Stimulated activated memory B cell treated with anti-CD40 and anti-IgM and Interleukin-4, amounts not matched to agents 10 μg/mL and 1 μg/mL and 100 μg/mL, for 72 hours (primary cell): ENCODE measurements at places on chromosomes 7 and 10.

DNA sequence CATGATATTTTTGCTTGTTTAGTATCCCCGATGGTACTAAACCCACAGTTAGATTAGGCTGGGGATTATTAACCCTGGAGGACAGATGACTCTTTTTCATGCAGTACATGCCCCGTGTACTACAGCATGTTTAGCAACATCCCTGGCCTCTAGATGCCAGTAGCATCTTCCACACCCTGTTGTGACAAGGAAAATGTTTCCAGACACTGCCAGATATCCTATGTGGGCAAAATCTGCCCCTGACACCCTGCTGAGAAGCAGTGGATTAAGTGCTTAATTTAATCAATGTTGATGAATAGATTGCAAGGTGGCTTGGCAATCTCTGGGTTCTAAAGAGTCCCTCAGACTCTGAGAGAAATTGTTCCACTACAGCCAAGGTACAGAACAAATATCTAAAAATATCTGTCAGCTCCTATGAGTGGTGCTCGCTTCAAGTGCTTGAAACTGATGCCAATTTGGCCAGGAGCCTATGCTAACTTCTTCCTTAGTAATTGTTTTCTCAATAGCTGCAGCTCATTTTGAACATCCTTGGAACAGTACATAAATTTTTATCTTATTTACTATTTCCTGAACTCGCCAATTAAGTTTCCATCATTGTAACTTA lies 247.0 kb downstream of the SORCS1 start:
- no peak for ATAC-seq

DNA sequence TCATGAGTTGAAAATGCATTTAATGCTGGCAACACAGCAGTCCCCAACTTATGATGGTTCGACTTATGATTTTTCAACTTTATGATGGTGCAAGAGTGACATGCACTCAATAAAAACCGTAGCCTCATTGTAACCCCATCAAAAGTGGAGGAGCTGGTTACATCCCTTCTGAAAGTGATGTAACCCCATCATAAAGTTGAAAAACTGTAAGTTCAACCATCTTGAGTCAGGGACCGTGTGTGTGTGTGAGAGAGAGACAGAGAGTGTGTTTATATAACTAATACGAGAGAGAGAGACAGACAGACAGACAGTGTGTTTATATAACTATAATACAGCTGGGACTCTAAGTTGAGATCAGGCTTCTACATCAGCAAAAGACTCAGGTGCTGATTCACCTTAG lies 21.0 kb downstream of the ANXA11 start:
- no peak for ATAC-seq

- no peak for ATAC-seq
Measured at GRCh38 chr10:104938031-104938430, 296.9 kb downstream of the SORCS3 start.

- ATAC-seq = no peak
Measured at GRCh38 chr10:111556666-111557065, 479.8 kb downstream of the ADRA2A start.

GRCh38 chr7:27515933-27516332 lies 146.8 kb downstream of the HIBADH start:
- ATAC-seq = no peak

GRCh38 chr10:98301664-98302319 lies 33.8 kb upstream of the LOXL4 start:
- ATAC-seq = no peak

- ATAC-seq = no peak
Measured at GRCh38 chr10:69265521-69265920, 12.8 kb upstream of the HK1 start.

DNA sequence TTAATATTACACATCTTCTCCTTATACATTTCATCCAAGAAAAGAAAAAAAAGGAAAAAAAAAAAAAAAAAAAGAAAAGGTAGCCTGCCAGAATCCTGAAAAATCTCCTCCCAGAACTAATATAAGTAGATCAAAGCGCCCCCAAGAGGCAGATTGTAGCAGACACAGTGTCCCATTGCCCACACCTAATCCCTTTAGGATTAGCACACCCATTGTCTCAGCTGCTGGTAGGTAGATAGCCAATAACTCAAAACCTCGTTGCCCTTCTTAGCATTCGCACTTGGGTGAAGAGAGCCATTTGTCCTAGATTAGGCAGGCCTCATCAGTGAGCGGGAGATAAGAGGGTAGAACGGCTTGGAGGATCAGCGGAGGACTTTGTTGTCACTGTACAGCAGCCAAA lies 100.2 kb upstream of the SORCS1 start:
- no peak for ATAC-seq
